ENCODE measurements at places on chromosomes 6 and 20. TPM values are rescaled to one million over a fixed set of nuclear protein-coding genes. Genes with fewer than 3 reads are reported as not detected.
A peak's percentile ranks its signal among the peaks of the same experiment; 100 is the strongest.

DNA sequence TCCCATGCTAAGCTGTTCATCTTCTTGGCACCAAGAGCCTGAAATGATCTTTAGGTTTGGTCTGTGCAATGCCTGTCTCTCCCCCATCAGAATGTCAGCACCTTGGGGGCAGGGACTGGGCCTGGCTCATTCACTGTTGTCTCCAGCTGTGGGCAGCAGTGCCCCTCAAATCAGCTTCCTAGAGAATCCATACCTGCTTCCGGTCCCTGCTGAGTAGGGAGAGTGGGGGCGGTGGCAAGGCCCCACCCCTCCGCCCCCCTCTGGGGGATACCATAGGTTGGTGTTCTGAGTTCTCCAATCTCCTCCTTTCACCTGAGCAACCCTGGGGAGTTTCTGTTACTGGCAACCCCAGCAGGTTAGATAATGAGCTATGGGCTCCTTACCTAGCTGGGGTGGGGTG, 19.2 kb upstream of the SPDEF start:
- H3K36me3 ChIP-seq = no peaks in the 10 kb centered on the region
- H3K27me3 ChIP-seq = no peaks in the 10 kb centered on the region
- no peak for DNase-seq

- H3K36me3 ChIP-seq = no peaks in the 10 kb centered on the region
- H3K4me3 ChIP-seq = no peak overlapping the region
- H3K27me3 ChIP-seq = no peaks in the 10 kb centered on the region
- no peaks in the 10 kb centered on the region for H3K4me1 ChIP-seq
- no peak for DNase-seq
These were observed 52.0 kb upstream of the MTHFD1L start for GRCh38 chr6:150813319-150813992.

DNA sequence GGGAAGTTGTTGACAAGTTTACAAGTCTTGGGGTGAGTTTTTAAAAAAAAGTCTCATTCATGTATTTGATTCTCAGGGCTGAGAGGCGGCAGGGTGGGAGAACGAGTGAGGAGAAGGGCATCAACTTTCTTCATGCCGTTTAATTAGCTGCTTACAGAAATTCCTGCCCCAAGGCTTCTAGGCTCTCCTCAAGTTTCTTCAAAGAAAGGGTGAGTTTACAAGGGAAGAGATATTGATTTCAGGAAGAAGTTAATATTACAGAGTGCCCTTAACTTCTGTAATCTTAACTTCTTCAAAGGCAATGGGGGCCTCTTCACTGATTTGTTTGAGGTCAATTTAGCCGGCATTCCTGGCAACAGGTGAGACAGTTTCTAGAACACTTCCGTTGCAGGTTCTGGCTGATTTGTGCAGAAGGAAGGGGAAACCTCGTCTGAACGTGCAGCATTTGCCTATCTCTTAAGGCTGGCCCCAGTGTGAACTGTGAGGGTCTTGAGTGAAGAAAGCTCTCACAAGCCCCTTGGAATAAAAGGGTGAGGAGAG, 3.4 kb upstream of the COL12A1 start:
- peaks cover 1% of the 10 kb centered on the region for H3K4me1 ChIP-seq
- H3K27ac ChIP-seq = no peak overlapping the region
- H3K27me3 ChIP-seq = no peaks in the 10 kb centered on the region
- H3K4me3 ChIP-seq = no peak overlapping the region
- DNase-seq = no peak

GRCh38 chr6:144435602-144436426, 150.7 kb downstream of the UTRN start:
- no peak overlapping the region for H3K4me3 ChIP-seq
- H3K4me1 ChIP-seq = no peaks in the 10 kb centered on the region
- no peaks in the 10 kb centered on the region for H3K27me3 ChIP-seq
- DNase-seq = no peak
- no peaks in the 10 kb centered on the region for H3K36me3 ChIP-seq

DNA sequence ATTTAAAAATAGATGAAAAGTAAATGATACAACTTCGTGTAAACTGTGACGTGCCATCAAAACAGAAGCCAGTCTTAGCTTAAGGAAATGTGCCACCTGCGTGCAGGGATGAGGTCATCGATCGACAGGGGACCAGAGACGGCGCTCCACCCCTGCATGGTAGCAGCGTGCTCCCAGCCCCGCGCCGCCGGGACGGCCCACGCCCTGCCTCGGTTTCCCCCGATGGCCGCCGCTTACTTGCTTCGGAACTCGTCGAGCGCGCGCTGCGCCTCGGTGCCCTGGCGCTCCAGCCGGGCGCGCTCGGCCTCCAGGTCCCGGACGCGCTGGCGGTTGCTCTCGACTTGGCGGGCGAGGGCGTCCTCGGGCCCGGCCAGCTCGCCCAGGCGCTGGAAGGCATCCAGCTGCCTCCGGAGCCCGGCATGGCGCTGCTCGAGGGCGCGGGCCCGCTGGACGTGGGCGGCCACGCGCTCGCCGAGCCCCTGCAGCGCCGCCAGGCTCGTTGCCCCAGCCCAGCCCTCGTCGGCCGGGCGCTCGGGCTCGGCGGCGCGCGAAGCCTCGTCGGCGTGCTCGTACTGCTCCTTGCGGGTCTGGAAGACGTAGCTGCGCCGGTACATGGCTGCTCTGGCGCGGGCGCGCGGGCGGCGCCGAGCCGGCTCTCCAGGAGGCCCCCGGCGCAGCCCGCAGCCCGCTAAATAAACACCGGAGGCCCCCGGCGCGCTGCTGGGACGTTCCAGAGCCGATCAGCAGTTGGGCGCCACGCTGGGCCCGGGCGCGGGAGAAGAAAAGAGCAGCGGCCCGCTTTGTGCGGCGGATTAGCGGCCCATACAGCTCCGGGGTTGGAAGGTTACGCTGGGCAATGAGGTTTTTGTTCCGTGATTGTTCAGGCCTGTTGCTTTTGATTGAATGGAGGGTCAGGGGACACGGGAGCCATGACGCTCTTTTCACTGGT, at the start of gene BFSP1:
BFSP1 (minus strand) TSS at position 664 of the 949 bp plus-strand sequence; CDS start at position 614, 50 bp downstream.
- no peaks in the 10 kb centered on the region for H3K36me3 ChIP-seq
- H3K4me3 ChIP-seq = peak within 1 kb of the TSS; percentile 55
- peaks cover 3% of the 10 kb centered on the region for H3K4me1 ChIP-seq
- no peaks in the 10 kb centered on the region for H3K27me3 ChIP-seq

GRCh38 chr20:57844626-57845596, 135.1 kb upstream of the PMEPA1 start:
- H3K36me3 ChIP-seq = no peaks in the 10 kb centered on the region
- no peak overlapping the region for H3K27ac ChIP-seq
- H3K27me3 ChIP-seq = no peaks in the 10 kb centered on the region
- no peak for DNase-seq
- H3K4me3 ChIP-seq = no peak overlapping the region

DNA sequence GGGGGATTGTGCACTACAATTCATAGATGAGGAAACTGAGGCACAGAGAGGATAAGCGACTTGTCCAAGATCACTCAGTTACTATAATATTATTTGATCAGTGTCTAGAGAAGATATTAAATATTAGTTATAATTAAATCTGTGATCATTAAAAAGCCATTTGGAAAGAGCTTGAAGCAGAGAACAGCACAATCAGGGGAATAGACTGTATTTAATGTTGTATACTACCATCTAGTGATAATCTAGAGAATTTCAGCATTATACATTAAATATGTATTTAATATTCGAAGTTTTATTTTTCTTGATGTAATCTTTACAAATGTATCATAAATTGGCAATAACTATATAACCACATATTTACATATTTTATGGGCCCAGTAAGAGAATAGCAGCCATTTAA, 20.1 kb upstream of the MTCL3 start:
- H3K27ac ChIP-seq = no peak overlapping the region
- H3K4me3 ChIP-seq = no peak overlapping the region
- no peak for DNase-seq
- no peaks in the 10 kb centered on the region for H3K36me3 ChIP-seq

GRCh38 chr6:33091957-33092356, 16.2 kb downstream of the HLA-DPB1 start:
- H3K27ac ChIP-seq = no peak overlapping the region
- no peaks in the 10 kb centered on the region for H3K36me3 ChIP-seq
- no peak for DNase-seq
- no peaks in the 10 kb centered on the region for H3K4me1 ChIP-seq
- H3K27me3 ChIP-seq = no peaks in the 10 kb centered on the region
- H3K4me3 ChIP-seq = no peak overlapping the region

- H3K27me3 ChIP-seq = no peaks in the 10 kb centered on the region
- no peak overlapping the region for H3K27ac ChIP-seq
- DNase-seq = no peak
These were observed 53.3 kb downstream of the KCNS1 start for GRCh38 chr20:45047581-45048119.

GRCh38 chr6:166058064-166058739, 109.4 kb downstream of the TBXT start:
- H3K4me3 ChIP-seq = no peak overlapping the region
- no peak overlapping the region for H3K27ac ChIP-seq
- H3K36me3 ChIP-seq = no peaks in the 10 kb centered on the region
- H3K27me3 ChIP-seq = no peaks in the 10 kb centered on the region

- H3K36me3 ChIP-seq = no peaks in the 10 kb centered on the region
- no peak overlapping the region for H3K27ac ChIP-seq
- H3K27me3 ChIP-seq = no peaks in the 10 kb centered on the region
- H3K4me3 ChIP-seq = no peak overlapping the region
- DNase-seq = no peak
These were observed 191.5 kb downstream of the MCHR2 start for GRCh38 chr6:99802396-99803031.

GRCh38 chr20:23634985-23635767, 2.6 kb downstream of the CST3 start:
- H3K27me3 ChIP-seq = no peaks in the 10 kb centered on the region
- H3K4me1 ChIP-seq = peaks cover 14% of the 10 kb centered on the region
- H3K4me3 ChIP-seq = no peak overlapping the region
- no peak for DNase-seq
- no peak overlapping the region for H3K27ac ChIP-seq

- H3K4me3 ChIP-seq = no peak overlapping the region
- H3K27me3 ChIP-seq = no peaks in the 10 kb centered on the region
- no peak for DNase-seq
- H3K36me3 ChIP-seq = no peaks in the 10 kb centered on the region
- H3K4me1 ChIP-seq = no peaks in the 10 kb centered on the region
These were observed 1308.1 kb upstream of the GJE1 start for GRCh38 chr6:140824595-140824994.

DNA sequence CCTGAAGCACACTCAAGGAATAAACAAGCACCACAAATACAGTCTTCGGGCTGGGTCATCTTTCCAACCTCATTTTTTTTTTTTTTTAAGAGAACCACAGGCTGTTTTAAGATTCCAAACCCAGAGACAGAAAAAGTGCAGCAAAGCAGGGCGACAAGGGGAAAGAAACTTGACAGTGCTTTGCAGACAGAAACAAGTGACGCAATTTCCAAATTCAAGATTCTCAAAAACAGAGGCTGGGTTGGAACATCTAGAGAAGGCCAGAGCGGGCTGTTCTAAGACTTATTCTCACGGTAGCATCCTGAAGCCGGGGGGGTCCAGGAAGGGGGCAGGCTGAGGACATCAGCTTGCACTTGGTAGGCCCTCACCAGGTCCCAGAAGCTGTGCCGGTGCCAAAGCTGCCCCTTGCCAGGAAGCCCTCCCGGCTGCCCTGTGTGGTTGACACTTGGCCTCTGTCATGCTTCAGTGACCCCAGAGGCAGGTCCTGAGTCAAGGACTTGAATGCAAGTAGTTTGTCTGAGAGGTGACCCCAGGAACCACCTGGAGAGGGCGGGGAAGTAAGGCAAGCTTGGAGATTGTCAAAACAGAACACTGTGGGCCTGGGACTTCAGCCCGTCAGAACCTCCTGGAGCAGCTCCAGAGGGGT, 50.5 kb downstream of the BMP7 start:
- H3K27ac ChIP-seq = no peak overlapping the region
- H3K27me3 ChIP-seq = no peaks in the 10 kb centered on the region
- H3K36me3 ChIP-seq = no peaks in the 10 kb centered on the region
- no peak overlapping the region for H3K4me3 ChIP-seq
- DNase-seq = no peak

- H3K27ac ChIP-seq = no peak overlapping the region
- H3K27me3 ChIP-seq = no peaks in the 10 kb centered on the region
- H3K4me3 ChIP-seq = no peak overlapping the region
- H3K36me3 ChIP-seq = no peaks in the 10 kb centered on the region
These were observed 132.5 kb upstream of the PHACTR3 start for GRCh38 chr20:59471653-59472421.

DNA sequence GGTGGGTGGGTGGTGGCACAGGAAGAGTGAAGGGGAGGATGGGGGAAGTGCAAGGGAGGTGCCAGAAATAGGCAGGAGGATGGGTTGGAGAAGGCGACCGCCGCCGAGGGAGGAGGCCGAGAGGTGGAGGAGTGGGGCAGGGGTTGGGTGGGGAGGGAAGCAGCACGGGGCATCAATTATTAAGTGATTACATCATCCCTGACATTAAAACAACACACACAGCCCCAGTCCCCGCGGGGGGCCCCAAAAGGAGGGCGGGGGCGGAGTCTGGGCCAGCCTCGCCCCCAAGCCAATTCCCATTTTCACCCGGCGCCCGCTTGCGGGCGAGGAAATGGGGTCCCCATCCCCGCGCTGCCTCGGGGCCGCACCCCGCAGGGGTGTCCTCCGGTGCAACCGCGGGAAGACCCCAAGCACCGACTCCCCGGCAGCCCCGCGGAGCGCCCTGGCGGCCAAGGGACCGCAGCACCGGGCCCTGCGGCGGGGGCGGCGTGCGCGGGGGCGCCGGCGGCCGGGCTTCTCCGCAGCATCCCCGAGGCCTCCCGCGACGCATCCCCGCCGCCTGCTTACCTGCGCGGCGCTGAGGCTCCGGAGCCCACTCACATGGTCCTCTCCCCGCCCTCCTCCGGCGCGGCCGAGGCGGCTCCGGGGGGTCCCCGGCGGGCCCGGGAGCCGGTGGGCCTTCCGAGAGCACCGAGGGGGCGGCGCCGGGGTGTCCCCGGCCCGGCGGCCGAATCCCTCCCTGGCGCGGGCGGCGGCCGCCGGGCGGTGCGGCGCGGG, 663 bp downstream of the FYN start:
- H3K4me1 ChIP-seq = peaks cover 4% of the 10 kb centered on the region
- H3K27ac ChIP-seq = peak overlapping the region; percentile 79
- H3K4me3 ChIP-seq = peak overlapping the region; percentile 48
- H3K27me3 ChIP-seq = no peaks in the 10 kb centered on the region
- H3K36me3 ChIP-seq = no peaks in the 10 kb centered on the region

BPIFB4 gene
- not detected for polyA plus RNA-seq

WFDC12 gene
- not detected for polyA plus RNA-seq

FOXS1 gene
- polyA plus RNA-seq = 5.0 TPM

TCP11 gene
- 0.35 TPM for polyA plus RNA-seq

All from ovary (tissue), 10 donors.